ENCODE measurements at places on chromosomes 4 and X. TPM values are rescaled to one million over a fixed set of nuclear protein-coding genes. Genes with fewer than 3 reads are reported as not detected.

The NEUROG2 gene
- not detected for total RNA-seq

The FRAS1 gene
- 16.4 TPM for total RNA-seq

The EGF gene
- total RNA-seq: 1.3 TPM

The FAAH2 gene
- total RNA-seq: not detected

The DGAT2L6 gene
- not detected for total RNA-seq

The FMR1 gene
- 32.8 TPM for total RNA-seq

The RASL11B gene
- 0.54 TPM for total RNA-seq

The SRD5A3 gene
- 4.2 TPM for total RNA-seq

The FATE1 gene
- total RNA-seq: not detected

The SCD5 gene
- total RNA-seq: 30.1 TPM

The MID1 gene
- total RNA-seq: 34.6 TPM

The CT45A10 gene
- not detected for total RNA-seq

The KLHL4 gene
- total RNA-seq: 0.81 TPM

The ADRA2C gene
- total RNA-seq: 1.7 TPM

The PUDP gene
- total RNA-seq: 8.2 TPM

The ZAR1 gene
- total RNA-seq: not detected

The KLB gene
- total RNA-seq: 0.16 TPM

The TMEM150C gene
- 24.3 TPM for total RNA-seq

The MGAT4D gene
- not detected for total RNA-seq

The SERPINA7 gene
- total RNA-seq: not detected

The NR0B1 gene
- not detected for total RNA-seq

The S100P gene
- total RNA-seq: not detected

The IQCM gene
- total RNA-seq: not detected

The DIPK2B gene
- 12.7 TPM for total RNA-seq

The MAGEA10 gene
- total RNA-seq: not detected

The MAGEC3 gene
- not detected for total RNA-seq

The CHIC1 gene
- total RNA-seq: 19.7 TPM

The SPCS3 gene
- total RNA-seq: 98.3 TPM

The CT83 gene
- not detected for total RNA-seq

The MAGEE1 gene
- 1.6 TPM for total RNA-seq

The SPANXN4 gene
- total RNA-seq: not detected

The GPR119 gene
- not detected for total RNA-seq

The CLDN34 gene
- not detected for total RNA-seq

The TMPRSS11A gene
- total RNA-seq: not detected

The AIMP1 gene
- 32.4 TPM for total RNA-seq

The RASGEF1B gene
- total RNA-seq: 5.0 TPM

The GAGE2A gene
- not detected for total RNA-seq

The MCUB gene
- total RNA-seq: 5.0 TPM
